ENCODE measurements at places on chromosomes 6 and 20.

DNA sequence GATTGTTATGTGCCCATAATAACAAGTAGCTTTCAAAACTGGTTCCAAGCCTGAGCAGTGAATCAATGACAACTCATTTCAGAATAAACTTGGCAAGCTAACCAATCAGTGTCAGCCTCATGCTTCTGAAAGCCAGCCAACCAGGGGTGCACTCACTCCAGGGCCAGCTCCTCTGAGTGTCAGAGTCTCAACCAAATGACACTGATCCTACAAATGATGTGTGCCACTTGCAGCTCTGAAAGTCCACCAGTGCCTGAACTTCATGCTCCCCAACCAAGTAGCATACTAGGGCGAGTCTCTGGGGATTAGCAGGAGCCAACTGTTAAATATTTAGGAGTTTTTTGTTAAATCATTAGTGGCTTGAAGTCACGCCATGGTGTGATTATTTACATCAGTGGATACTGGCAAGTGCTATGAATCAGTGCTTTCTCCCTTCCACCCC lies 4.5 kb downstream of the IYD start:
- DNase-seq: peak; percentile 3

DNA sequence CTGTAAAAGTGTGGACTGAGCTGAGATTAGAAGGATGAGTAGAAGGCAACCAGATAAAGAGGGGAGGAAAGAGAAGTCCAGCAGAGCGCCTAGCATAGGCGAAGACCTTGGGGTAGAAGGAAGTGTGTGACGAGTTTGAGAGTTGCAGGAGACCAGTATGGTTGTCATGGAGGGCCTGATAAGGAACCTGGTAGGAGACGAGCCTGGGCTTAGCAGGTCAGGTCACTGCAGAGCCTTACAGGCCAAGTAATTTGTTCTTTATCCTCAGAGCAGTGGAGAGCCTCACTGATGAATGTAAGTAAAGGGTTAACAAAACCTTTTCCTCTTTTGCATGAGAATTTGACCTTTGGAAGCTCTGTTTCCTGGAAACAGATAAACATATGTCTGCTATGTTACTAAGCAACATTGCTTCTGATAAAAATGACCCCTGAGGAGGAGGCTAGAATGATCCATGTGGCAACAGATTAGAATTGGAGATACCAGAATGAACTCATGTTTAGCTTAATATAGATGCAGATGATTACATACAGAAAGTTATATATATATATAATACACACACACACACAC lies 2.9 kb upstream of the TMEM74B start:
- no peak for DNase-seq

- DNase-seq: no peak
Observed at GRCh38 chr6:144653885-144654505, 368.9 kb downstream of the UTRN start.

GRCh38 chr6:48736501-48737206 lies 625.7 kb upstream of the PTCHD4 start:
- DNase-seq: no peak

DNA sequence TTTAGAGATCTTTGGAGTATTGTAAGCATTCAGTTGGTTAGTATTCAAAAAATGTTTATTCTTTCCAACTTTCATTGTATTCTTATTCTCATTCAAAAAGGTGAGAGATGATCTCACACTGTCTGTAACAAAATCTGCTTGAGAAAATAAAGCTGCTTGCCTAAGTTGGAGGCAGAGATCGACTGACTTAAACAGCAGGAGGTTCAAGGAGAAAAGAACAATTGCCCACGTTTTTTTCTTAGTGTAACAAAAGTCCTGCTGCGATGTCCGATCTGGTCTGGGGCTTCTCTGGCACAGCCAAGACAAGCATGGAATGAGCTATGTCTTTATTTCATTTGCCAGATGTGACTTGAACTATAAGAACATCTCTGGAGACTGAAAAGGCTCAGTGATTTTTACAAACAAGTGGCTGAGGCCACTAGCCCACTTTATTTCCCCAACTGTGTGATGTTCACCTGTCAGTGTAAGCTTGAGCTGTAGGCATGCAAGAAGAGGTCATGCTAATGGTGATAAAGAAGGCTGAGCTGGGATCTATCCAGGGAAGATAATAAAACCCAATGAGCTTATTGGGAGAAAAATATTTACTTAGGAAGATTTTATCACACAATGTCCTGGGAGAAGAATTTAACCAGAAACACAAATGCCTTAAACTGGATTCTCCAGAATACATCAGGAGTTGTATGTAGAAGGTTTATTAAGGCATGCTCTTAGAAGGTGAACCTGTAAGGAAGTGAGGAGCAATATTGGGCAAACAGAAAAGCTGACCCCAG lies 580.1 kb upstream of the BTBD3 start:
- DNase-seq: no peak

GRCh38 chr6:168053086-168053956 lies 25.7 kb downstream of the FRMD1 start:
- no peak for DNase-seq

- no peak for DNase-seq
Observed at GRCh38 chr6:136592930-136593673, 42.9 kb upstream of the MAP7 start.

GRCh38 chr20:9427430-9428291 lies 86.7 kb upstream of the LAMP5 start:
- DNase-seq: no peak

DNA sequence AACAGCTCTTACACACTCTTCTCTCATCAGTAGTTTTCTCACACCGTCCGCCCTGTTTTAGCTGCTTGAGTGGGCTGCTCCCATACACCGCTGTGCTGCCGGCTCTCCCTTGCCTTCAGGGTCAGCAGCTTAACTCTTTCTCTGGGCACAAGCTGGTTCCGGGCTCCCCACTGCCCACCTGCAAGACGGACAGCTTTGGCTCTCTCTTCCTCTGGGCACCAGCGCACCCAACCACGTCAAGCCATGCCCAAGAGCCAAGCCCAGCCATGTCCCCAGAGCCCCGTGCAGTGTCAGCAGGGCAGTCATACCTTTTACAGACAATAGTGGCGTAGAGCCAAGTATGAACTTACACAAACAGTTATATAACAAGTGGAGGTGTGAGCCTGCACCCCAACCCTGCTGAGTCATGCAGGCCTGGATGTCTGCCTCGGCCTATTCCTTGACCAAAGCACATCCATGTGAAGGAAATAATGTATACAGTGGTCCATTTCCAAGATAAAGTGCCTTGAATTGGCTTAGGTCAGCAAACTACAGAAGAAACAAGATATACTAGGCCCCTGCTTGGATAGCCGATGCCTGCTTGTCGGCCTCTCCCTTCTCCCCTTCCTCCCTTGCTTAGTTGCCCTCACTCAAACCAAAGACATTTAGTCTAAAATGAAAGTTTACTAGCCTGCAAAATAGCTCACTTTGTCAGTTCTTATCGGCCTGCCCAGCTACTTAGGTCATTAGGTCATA lies 89.3 kb downstream of the JPH2 start:
- DNase-seq: no peak

GRCh38 chr6:119575721-119576120 lies 226.2 kb upstream of the MAN1A1 start:
- DNase-seq: no peak
